ENCODE measurements at places on chromosomes 16 and 17.
A peak's percentile ranks its signal among the peaks of the same experiment; 100 is the strongest.

GRCh38 chr16:86549076-86549892, 5.8 kb downstream of the MTHFSD start:
- no peak for DNase-seq

DNA sequence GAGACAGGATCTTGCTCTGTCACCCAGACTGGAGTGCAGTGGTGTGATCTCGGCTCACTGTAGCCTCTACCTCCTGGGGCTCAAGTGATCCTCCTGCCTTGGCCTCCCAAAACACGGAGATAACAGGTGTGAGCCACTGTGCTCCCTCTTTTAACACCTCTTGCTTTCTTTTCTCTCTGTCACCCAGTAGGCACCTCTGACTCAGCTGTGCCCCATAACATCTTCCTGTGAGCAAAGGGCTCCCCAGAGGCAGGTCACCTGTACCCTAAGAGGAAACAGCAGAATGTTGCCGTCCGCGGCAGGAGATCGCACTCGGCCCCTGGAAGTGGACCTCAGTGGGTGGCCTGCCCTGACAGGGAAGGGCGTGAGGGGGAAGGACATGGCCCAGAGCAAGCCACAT, 918 bp upstream of the NLRC3 start:
- DNase-seq = no peak

- DNase-seq = no peak
Observed at GRCh38 chr17:72639711-72640110, 452.8 kb downstream of the SLC39A11 start.

GRCh38 chr17:64083093-64083492, 46.9 kb downstream of the ERN1 start:
- no peak for DNase-seq

DNA sequence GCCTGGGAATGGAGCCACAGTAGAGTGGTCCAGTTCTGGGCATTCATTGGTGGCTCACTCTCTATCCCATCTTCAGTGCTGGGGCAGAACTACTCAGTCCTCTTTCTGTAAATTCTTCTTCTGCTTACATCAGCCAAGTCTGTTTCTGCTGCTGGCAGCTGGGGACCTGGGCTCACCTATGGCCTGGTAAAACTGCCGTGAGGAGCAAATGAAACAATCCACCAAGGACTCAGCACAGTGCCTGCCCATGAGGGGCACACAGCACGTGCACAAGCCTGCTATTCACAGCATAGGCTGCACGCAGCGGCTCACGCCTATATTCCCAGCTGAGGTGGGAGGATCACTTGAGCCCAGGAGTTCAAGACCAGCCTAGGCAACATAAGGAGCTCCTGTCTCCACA, 30.9 kb upstream of the SNN start:
- DNase-seq = no peak

DNA sequence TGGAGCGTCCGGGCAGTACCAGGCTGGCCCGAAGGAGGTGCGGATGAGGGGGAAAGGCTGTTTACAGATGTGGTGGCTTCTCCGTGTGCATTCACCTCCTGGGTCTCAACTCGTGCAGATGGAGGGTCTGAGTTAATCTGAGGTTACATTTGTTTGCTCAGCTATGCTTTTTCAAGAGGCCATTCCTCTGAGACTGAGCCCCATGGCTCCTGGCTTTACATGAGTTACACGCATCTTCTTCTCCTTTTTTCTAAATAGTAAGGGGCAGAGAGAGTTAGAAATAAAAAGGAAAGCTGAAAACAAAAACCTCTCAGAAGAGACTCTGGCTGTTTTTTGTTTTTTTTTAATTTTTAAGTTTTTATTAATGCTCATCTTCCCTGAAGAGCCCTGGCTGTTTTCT, 29.0 kb downstream of the IRF8 start:
- DNase-seq = no peak

- DNase-seq = no peak
Observed at GRCh38 chr16:86879268-86879667, 300.9 kb downstream of the FOXL1 start.

GRCh38 chr16:3654249-3654991, at the start of gene DNASE1:
Gene DNASE1, plus strand, starts transcription at chr16:3654691. Its CDS starts 683 bp downstream, at chr16:3655374.
- DNase-seq = peak; percentile 91

DNA sequence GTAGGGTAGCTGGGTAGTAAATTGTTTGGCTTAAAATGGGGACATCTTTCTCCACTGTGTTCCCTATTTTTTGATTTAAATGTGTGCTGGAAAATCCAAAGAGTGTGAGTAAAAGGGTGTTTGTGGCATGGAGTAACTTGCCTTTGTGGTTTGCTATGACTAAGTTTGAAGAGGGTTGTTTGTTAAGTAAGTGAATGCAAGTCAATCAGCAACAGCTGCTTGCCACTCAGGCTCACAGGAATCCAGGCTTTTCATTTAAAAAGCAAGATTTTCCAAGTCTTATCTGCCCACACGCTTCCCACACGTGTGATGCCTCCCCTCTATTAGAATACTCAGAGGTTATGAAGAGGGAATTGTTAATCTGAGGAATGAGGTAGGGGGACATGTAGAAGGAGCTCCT, 847.7 kb upstream of the RBFOX1 start:
- DNase-seq = no peak

DNA sequence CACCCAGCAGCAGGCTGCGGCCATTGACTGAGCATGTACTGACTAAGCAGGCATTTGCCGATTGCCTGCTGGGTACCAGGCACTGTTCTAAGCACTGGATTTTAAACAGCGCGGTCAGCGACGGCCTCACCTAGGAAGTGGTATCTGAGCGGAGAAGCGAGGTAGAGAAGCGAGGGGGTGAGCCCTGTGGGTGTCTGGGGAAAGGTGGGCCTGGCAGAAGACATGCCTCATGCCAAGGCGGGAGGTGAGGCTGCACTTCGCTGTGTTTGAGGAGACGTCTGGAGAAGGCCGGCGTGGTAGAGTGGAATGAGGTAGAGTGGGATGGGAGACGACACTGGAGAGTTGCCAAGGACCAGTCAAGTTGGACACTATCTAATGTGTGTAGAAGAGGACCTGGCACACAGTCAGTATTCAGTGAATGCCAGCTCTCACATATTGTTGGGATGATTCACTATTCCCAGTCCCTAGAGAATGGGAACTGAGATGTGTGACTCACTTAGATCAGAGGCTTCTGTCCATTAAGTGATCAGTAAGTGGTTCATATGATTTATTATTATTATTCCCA, 14.4 kb downstream of the SYCE1L start:
- DNase-seq = peak; percentile 46

DNA sequence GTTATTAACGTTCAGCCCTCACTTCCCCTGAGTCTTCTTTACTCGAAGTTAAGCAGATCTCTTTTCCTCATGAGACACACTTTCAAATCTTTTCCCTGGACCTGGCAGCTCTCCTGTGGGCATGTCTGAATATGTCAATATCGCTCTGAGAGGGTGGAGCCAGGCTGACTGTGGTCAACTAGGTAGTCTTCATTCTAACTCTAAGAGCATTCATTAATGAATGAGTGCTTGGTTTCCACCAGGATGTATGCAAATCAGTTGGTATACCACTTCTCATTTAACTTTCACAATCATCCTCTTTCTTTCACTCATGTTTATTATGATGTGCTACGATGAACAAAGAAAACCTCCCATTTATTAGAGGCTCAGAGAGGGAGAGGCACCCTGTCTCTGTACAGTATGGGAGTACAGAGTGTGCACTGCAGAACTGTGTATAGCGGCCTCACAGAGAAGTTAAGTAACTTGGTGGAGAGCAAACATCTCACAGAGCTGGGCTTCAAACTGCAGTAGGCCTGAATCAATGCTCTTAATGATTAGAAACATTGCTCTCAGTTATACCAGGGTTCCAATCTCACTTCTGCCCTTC, 39.9 kb downstream of the OTOA start:
- no peak for DNase-seq

DNA sequence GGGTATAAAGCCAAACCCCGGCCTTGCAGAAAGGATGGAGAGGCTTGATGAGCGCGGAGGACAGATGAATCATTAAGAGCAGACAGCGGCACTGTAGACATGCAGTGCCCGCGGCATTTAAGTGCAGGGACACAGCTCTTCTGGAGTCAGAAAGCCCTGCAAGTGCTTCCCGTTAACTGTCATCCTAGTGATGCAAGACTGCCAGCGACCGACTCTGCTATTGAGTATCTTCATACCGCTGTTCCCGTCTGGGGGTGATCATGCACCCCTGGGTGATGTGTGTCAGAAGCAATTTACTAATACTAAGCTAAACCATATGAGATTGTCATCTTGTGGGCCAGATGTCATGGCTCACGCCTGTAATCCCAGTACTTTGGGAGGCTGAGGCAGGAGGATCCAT, 101.0 kb downstream of the ABCC6 start:
- DNase-seq = no peak

DNA sequence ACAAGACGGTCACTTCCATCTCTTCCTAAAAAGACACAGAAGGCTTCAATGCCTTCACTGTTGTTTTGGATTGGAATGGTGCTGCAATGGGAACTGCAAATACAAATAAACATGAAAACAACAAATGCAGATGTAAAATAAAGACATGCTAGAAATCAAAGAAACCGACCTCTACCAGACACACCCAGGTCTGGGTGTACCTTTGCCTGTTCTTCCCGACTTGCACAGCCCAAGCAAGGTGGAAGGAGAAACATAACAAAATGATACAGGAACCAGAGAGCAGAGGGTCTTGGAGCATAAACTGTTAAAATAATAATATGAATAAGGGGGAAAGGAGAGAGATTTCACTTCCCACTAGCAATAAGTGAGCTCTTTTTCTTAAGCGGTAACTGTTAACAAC, 17.3 kb downstream of the RFFL start:
- no peak for DNase-seq

- no peak for DNase-seq
Observed at GRCh38 chr17:70520447-70520846, 351.1 kb downstream of the KCNJ2 start.

DNA sequence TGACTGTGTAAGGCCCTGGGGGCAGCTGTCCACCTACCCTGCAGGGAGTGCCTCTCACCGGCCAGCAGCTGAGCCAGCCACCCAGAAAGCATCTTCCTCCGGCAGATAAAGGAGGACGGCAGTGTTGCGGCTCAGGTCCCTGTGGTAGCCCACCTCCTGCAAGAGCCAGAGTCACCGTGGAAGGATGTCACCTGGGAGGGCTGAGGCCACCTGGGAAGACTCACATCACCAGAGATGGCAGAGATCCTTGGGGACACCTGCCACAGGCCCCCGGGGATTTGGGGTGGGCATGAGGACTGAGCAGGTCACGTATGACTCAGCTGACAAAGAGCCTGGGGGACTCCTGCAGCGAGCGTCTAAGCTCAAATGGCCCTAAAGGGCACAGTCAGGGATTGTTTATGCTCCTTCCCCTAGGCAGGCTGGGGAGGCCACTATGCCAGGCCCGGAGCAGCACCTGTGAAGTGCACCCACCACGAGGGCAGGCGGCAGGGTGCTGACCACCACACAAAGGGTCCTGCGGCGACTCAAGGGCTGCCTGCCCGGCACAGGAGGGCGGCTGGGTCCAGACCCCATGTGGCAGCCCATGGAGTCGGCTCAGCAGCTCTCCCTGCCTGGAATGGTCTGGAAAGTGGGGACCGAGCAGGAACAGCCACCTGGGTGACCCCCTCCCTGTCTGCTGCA, 44.1 kb downstream of the TNFRSF13B start:
- DNase-seq = no peak

DNA sequence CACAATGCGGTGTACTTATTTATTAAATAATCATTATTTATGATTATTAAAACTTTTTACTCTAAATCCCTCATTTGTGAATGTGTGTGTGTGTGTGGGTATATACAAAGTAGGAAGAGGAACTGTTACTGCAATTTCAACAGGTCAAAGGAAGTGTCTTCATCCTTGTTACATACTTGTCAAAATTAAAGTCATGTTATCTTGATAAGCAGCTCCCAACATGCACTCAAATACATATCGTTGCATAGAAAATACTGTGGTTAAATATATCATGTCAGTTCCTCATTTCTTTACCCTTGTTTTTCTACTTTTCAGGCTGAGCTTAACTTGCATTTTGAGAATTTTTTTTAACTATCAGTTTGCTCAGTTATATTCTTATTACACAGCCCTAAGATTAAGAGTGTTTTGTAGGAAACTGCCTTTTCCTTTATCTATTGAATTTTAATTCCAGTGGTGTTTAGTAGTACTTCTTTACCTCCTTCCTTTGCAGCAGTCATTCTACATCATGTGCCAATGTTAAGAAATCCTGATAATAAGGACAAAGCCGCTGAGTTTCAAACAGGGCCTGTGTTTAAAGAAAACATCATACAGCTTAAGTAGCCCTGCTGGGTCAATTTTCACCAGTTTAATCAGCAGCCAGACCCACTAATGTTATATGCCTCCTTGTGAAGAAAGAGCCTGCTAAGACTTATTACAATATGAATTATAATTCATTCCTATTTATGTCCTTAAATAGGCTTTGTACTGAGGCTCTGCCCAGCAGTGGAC, 7.2 kb downstream of the EFCAB5 start:
- no peak for DNase-seq

- no peak for DNase-seq
Observed at GRCh38 chr16:57009643-57010170, 20.4 kb downstream of the NLRC5 start.

GRCh38 chr17:923633-924032, 55.9 kb downstream of the NXN start:
- DNase-seq = no peak

- no peak for DNase-seq
Observed at GRCh38 chr17:56926704-56927103, 12.9 kb upstream of the TRIM25 start.

- no peak for DNase-seq
Observed at GRCh38 chr16:12899529-12900143, 1.8 kb upstream of the SHISA9 start.

GRCh38 chr17:40516581-40517285, 15.3 kb upstream of the TNS4 start:
- DNase-seq = peak; percentile 93

GRCh38 chr17:57708410-57708809, 36.7 kb downstream of the CCDC182 start:
- no peak for DNase-seq

DNA sequence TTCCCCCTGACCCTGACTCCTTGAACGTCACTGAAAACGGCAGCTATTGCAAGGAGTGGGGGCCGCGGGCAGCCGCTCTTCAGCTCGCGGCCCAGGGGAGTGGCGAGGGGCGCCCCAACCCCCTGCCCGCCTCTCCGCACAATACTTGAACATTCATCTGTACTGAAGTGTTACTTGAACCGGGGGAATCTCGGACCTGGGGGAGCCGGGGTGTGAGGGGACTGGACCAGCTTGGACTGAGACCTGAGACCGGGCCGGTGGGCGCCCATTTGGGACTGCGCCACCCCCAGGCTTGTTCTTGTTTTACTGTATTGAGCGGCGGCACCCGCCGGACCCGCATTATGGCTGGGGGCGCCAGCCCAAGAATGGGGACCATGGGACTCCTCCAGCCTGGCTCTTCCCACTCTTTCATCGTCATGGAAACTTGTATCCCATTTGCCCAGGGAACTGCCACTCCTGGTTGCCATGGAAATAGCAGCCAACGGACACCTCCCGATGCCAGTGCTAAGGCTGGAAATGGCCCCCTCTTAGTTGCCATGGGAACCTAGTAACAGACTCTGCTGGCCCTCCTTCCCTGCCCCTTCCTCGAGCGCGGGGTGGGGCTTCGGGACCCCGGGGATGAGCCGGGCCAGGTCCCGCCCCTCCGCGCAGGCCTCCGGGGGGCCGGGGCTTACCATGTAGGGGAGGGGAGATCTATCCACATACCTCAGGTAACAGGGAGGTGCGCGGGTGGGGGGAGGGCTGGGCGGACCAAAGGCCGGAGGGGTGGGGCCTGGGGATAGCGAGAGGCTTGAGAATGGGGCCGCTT, 805 bp upstream of the ORAI3 start:
- peak; percentile 82 for DNase-seq

- DNase-seq = no peak
Observed at GRCh38 chr17:80287806-80288567, 27.3 kb downstream of the RNF213 start.
